ENCODE measurements at places on chromosomes 16 and 17.

DNA sequence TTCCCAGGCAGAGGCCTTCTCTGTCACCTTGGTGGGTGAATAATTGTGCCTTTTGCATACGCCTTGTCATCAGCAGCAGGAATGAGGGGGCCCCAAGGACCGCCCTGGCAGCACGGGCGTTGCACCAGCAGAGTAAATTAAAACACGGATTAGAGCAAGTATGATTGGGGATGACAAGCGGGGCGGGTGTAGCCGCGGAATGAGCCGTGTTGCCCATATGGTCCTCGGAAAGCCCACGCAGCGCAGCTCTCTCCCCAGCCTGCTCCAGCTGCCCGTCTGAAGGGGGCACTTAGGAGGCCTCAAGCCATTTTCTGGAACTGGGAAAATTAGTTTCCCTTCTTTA is 299.4 kb upstream of the IRX3 start:
- DNase-seq, result no peak

DNA sequence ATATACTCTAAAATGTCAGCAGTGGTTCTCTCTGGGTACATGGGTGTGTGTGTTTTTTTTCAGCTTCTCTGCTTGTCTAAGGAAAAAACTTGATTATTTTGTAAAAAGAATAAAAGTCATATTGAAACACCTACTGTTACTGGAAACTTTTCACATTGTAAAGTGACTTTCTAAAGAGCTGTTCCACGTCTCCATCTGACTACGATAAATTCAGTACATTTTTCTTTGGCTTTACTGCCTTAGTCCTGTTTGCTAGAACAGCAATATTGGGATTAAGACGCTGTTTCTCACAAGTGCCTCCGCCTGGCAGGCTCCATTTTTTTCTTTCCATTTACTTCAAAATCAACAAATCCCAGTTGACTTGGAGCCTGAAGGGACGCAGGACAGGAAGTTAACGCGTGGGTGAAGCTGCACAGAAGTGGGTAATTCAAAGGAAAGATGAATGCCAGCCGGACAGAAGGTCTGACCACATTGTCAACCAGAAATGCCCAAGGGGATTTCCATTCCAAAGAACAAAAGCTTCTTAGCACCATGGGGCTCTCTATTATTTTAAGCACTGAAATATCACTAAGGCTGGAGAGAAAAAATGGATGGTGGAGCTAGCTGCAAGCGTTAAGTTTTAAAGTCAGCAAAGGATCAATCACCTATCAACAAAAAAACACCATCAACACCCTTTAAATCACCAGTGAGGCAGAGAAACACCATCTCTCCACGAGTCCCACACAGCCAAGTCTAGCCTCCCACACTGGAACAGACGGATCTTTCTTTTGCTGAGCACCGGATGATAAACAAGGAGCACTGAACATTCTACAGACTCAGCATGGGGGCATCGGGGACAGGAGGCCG is 8.4 kb downstream of the GLOD4 start:
- DNase-seq, result no peak

GRCh38 chr17:62994931-62995330 is 28.9 kb downstream of the TANC2 start:
- no peak for DNase-seq

GRCh38 chr17:48601539-48602425 is 3.0 kb downstream of the HOXB6 start:
- DNase-seq, result no peak

DNA sequence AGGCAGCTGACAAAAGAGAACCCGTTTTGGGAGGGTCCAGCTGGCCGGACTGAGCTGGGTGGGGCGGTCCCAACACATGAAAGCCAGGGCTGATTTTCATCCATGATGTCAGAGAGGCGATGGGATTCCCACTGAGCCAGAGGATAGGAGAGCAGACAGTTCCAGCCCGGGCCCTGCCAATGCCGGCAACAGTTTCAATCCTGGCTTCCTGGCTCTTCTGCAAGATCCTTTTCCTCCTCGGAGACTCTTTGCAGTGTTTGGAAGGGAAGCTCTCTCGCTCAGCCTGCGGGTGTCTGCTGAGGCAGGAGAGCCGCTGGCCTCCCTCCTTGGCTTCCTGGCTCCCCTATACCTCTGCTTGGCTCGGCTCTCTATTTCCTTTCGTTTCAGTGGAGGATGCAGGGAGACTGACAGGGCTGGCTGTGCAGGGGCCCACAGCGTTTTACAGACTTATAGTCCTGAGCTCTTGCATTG is 145.5 kb upstream of the SOX9 start:
- DNase-seq, result no peak

- no peak for DNase-seq
Measured at GRCh38 chr17:3956983-3957382, 7.3 kb downstream of the ATP2A3 start.

DNA sequence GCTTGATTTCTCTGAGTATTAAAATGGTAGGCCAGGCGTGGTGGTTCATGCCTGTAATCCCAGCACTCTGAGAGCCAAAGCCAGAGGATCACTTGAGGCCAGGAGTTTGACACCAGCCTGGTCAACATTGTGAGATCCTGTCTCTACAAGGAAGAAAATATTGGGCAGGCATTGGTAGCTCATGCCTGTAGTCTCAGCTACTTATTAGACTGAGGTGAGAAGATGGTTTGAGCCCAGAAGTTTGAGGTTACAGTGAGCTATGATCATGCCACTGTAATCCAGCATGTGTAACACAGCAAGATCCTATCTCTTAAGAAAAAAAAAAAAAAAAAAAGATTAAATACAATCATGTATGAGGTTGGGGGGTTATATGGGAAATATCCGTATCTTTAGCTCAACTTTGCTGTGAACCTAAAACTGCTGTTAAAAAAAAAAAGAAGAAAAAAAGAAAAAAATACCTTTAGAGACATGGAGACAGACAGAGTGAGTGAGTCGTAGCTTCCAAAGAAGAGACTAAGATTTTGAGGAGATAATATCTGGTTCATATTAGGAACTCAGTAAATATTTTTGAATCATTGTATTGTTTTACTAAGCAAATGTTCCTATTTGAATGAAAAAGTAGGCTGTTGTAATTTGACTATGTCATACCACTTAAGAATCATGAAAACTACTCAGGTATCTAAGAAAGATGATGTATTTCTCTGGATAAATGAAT is 325.7 kb upstream of the TBX2 start:
- DNase-seq, result no peak

- no peak for DNase-seq
Measured at GRCh38 chr16:46797501-46797900, 33.5 kb downstream of the C16orf87 start.

DNA sequence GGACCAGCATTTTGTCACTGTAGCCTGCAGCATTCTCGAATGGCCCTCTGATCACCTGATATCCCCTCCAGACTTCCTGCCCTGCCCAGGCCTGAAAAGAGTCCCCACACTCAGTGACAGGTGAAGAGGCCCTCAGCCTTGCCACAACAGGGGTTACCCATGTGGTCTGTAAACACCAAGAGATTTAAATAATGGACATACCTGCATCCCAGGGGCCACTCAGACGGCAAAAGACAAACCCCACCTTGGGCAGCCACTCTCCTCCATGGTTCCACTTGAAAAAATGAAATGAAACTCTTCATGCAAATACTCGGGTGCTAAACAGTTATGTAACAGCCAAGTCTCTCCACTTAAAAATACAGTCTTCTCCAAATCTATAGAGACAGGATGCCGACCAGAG is 22.9 kb upstream of the PECAM1 start:
- no peak for DNase-seq
